ENCODE measurements at places on chromosomes 2 and 18. TPM values are rescaled to one million over a fixed set of nuclear protein-coding genes. Genes with fewer than 3 reads are reported as not detected.

GRCh38 chr2:115491186-115491793 is 1048.8 kb downstream of the DPP10 start:
- DNase-seq = no peak

- no peak for DNase-seq
Observed at GRCh38 chr2:18435426-18436037, 124.9 kb downstream of the RDH14 start.

Gene UGT1A4
- not detected for total RNA-seq

GRCh38 chr2:68768461-68768860 is 33.9 kb downstream of the ARHGAP25 start:
- no peak for DNase-seq

Gene PROKR1
- total RNA-seq = 4.4 TPM

DNA sequence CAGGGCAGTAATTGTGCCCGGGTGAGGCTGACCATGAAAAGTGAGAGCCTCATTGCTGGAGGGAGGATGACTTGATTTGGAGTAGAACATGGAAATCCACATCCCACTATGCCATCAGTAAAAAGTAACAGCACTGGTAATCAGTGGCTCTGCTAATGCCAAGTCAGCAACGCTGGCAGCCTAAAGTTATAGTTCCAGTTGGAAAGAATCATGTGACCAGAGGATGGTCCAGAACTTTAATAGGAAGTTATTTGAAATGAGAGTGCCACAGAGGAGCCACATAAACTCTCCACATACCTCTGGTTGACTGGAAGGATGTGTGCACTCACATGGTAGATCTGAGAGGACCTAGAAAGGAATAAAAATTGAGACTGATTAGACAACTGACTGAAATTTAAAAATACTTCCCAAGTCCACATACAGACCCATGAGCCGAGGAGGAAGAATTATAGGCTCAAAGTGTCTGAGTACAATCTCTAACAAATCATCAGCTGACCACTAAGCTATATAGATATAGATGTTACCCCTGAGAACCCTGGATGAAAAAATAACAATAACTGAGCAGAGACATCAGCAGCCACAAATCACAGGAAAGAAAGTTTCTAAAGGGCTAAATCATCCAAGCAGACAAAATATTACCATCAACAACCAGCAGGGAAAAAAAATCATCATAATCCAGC is 346.8 kb downstream of the STK39 start:
- no peak for DNase-seq

All from WTC11 (cell line).